Fibroblast of skin of abdomen (primary cell): ENCODE measurements at places on chromosomes 11 and 22.
A peak's percentile ranks its signal among the peaks of the same experiment; 100 is the strongest.

DNA sequence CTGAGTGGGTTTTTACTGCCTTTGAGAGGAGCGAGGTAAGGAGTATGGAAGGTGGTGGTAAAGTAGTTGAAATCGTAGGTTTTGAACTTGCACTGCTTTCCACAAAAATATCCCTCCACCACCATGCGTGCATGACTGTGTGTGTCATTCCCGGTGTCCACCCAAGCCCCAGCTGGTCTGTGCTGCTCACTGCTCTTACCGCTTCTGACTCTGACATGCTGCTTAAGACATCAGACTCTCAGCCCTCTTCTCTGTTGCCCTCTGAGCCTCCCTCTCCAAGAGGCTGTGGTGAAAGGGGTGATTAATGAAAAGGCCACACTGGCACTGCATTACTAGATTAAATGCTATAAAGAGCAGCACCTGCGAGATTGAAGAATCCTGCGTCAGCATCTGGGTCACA is 128.7 kb downstream of the SPATA19 start:
- DNase-seq, result no peak

- peak; percentile 92 for DNase-seq
Measured at GRCh38 chr11:66316849-66317251, at the start of gene CD248. Gene CD248 (minus strand): TSS chr11:66317044. CDS start chr11:66317027, 17 bp downstream.

DNA sequence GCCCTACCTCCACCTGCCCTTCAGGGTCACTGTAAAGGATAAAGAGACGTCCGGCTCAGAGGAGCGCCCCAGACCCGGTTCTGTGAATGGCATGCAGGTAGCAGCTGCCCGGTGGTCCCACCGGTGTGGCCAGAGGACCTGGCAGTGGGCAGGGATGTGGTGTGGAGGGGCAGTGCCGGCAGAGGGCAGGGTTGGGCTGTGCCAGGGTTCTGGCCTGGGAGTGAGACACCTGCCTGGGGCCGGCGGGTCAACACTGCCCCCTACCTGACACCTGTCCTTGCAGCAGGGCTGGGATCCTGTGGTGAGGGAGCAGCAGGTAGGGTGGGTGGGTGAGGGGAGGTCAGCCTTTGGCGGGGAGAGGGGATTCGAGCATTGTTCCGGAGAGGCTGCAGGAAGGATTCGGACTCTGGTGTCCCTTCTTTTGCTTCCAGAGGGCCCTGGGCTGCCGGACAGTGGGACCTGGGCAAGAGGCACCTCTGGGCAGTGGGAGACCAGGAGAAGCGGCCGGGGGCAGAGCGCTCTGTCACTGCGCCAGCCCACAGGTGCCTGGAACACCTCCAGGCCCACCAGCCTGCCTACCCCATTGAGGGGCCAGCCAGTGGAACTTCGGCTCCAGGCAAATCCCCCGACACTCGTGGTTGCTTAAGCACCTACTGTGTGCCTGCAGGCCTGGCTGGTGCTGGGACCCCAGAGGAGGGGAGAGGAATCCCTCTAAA is 1.6 kb upstream of the PHLDA2 start:
- no peak for DNase-seq

- DNase-seq, result no peak
Measured at GRCh38 chr22:48943567-48944432, 883.9 kb downstream of the BRD1 start.

GRCh38 chr22:35660291-35661127 is 12.3 kb downstream of the APOL6 start:
- DNase-seq, result peak; percentile 40

- no peak for DNase-seq
Measured at GRCh38 chr11:113111156-113111555, 149.9 kb downstream of the NCAM1 start.

DNA sequence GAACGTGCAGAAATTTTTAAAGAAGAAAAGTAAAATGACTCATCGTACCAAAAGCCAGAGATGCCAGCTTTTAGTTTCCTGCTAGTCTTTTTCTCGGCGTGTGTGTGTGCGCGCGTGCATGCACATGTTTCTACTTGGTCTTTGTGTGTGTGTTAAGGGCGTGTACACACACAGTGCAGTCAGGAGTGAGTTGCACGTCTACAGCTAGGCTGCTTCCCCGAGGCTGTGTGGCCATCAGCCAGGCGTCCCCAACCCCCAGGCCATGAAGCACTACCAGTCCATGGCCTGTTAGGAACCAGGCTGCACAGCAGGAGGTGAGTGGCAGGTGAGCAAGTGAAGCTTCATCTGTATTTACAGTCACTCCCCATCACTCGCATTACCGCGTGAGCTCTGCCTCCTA is 36.4 kb downstream of the KCNQ1 start:
- no peak for DNase-seq

DNA sequence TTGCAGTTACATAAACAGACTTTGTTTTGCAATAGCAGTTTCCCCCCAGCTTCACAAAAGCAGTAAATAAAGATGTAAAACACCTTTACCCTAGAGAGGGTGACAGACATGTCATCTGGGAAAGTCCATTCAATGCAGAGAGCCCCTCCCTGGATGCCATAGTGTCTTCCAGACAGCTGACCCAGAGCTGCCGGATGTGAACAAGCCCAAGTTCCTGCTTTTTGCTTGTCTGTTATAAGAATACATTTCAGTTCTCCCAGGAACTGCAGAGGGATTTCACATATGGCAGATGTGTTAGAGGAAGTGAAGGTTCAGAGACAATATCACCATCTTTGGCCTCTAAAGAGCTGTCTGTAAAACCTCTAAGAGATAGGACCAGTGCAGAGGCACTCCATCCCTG is 48.9 kb downstream of the RELT start:
- no peak for DNase-seq

GRCh38 chr11:58788355-58789023 is 56.0 kb downstream of the GLYATL2 start:
- peak; percentile 23 for DNase-seq

DNA sequence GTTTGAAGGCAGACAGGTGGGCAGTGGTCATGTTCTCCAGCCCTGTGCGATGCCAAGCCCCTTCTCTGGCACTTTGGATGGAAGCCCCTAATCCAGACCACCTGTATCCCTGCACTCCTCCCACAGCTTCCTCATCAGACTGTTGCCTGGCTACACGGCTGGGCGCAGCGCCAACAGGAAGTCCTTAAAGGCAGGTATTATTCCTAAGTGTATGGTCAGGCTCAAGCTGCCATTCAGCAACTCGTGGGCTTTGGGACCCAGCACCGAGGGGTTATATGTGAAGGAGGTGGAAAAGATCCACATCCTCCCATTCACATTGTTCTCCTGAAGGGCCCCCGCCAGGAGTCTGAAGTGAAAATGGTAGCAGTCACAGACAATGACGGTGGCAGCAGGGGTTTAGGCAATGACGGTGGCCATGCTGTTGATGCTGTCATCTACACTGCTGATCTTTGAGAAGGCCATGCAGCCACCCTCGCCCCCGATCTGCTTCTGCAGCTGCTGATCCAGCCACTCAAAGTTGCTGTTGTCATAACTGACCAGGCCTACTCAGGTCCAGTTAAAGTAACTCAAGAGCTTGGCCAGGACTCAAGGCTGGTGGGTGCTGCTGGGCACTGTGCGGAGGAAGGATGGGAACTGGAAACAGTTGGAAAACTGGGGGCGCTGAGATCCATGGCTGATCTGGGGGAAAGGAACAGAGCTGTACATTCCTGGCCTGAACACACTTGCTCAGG is 27.7 kb downstream of the OR6Q1 start:
- DNase-seq, result peak; percentile 6

- DNase-seq, result peak; percentile 53
Measured at GRCh38 chr11:105862736-105863367, 159.2 kb downstream of the MSANTD4 start.

DNA sequence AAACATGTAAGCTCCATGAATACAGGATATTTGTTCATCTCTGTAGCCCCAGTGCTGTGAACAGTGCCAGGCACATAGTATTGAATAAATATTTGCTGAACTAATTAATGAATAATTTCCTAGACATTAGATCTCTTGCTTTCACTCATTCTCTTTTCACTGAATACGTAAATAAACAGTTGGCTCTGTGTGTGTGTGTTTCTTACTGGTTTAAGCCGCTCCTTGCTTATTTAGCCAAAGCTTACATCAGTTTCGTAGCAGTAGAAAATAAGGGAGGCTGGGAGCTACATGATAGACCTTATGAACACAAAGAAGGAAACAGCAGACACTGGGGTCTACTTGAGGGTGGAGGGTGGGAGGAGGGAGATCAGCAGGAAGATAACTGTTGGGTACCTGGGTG is 17.2 kb downstream of the KREMEN1 start:
- no peak for DNase-seq

DNA sequence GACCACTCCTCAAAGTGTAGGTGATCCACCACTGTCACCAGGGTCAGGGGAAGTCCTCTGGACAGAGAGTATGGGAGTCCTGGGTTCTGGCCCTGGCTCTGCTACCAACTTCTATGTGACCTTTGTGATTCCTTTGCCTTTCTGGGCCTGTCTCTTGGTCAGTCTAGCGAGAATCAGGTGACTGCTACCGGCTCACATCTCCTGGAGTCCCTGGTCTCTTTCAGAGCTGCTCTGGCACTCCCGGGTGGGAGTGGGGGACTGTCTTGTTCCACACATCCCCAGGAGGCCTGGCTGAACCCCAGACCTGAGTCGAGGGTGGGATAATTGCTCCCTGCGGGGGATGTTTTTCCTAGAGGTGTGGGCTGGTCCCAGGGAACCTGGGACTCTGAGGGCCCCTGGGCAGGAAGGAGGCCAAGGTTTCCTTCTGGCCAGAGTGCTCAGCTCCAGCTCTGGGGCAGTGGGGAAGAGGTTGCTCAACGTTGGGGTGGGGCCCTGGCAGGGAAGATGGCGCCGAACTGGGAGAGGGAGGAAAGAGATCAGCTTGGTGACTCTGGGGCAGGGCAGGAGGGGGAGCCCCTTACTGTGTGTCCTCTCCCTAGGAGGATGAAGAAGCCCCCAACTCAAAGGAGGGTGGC is 2.1 kb downstream of the SOX10 start:
- no peak for DNase-seq

GRCh38 chr11:5291207-5291838 is 10.4 kb downstream of the OR51B4 start:
- peak; percentile 24 for DNase-seq

- DNase-seq, result no peak
Measured at GRCh38 chr11:70544067-70544773, 145.9 kb downstream of the CTTN start.

DNA sequence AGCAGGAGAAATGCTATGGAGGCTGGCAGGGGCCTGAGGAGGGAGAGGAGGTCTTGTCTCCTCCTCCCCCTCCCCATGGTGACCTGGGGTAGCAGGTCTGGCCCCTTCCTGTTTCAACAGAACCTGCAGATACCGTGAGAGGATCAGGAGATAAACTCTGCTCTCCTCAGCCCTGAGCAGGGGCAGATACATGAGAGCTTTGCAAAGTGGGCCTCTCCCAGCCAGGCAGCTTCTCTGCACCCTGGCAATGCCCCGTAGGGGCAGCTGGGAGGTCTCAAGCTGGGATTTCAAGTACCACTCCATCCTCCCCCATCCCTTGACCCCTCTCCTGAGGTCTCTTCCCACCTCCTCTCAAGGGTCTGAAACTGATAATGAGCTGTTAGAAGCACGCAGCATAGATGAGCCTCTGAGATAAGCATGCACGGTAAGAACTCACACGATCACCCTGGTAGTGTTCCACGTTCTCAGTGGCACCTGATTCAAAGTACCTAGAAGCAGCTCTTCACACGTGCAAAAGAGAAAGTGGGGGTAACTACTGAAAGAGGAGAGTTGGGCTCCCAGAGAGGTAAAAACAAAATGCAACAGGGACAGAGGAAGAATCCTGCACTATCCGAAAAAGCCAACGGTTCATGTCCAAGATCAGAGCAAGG is 4.9 kb upstream of the CCDC86 start:
- DNase-seq, result no peak

GRCh38 chr22:23915290-23915689 is 21.1 kb downstream of the MIF start:
- DNase-seq, result no peak

- no peak for DNase-seq
Measured at GRCh38 chr11:1368216-1368615, 21.5 kb upstream of the BRSK2 start.

GRCh38 chr11:41612415-41612814 is 153.0 kb upstream of the LRRC4C start:
- peak; percentile 41 for DNase-seq

GRCh38 chr22:46777609-46777970 is 15.1 kb downstream of the TBC1D22A start:
- DNase-seq, result no peak

DNA sequence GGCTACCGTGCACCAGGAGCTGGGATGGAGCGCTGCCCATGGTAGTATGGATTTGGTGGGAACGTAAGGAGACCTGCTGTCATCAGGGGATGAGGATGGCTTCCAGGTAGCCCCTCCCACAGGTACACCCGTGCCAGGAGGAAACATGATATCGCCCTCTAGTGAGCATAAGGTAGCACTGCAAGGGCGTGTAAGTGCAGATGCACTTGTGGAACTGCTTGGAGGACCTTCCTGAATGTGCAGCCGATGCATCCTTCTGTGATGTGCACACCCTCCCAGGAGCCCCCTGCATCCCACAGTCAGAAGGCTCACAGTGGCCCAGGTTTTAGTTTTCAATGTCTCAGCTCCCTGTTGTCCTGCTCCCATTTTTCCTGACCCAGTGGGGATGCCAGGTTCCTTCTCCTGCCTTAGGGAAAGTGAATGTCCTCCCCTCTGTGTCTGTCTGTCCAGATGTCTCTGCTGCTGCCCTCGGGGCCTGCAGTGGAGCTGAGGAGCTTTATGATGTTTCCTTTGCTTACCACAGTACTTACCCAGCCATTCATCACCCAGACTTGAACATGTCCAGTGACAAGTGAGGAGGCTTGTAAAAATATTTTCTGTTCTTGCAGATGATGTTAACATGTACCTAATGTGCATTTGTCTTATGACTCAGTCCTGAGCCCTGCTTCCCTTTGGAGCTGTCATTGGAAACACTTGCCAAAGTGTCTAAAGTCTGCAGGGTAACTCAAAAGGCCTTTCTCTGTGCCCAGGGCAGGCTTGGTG is 49.2 kb downstream of the DBX1 start:
- DNase-seq, result peak; percentile 95

DNA sequence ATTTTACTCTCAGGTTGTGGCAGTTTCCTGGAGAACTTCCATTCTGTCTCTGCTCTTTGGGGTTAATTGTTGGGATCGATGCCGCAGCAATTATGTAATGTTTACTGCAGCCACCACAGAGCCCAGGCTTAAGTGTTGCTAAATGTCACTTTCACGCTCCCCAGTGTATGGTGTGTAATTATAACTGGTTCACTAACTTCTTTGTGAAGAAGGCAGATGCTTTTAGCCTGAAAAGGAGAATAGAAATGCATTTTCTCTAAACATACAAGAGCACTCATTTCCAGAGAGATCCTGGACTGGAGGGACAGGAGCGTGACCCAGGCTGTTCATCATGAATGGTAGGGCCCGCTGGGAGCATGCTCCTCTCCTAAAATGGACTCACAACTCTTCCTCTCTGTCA is 132.2 kb upstream of the PLET1 start:
- no peak for DNase-seq

DNA sequence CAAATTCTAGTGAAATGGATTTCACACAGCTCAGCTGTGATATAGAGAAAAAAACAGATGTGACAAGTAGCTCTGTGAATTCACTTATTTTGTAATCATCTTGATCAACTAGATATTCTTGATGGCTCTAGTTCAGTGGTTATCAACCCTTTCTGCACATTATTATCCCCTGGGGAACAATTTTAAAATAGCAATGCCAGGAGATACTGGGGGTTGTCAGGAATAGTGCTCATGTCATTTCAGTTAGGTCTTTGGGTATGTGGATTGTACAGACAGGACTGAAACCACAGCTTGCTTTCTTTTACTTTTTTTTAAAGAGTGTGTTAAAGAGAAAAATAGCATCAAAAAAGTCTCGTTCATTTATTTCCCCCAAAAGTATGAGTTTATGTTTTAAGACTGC is 269.0 kb upstream of the PDGFD start:
- DNase-seq, result peak; percentile 7
